ENCODE measurements at places on chromosomes 5 and 9.

DNA sequence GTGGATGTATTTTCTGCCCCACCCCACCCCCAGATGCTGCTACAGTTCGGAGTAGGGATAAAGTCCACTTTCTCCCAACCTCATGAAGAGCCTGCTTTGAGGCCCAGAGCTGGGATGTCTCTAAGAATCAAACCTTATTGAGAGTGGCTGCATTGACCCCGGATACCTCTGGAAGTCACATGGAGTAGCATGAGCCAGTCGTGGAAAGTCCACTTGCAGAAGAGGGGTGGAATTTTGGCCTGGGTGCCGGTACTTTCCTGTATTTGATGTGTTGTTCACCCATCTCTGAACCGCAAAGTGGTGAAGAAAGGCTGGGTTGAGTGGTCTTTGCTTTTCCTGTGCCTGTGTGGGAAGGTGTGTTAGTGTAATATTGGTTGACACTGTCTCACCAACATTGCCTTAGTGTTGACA is 3.7 kb downstream of the OTULIN start:
- no peak for DNase-seq

DNA sequence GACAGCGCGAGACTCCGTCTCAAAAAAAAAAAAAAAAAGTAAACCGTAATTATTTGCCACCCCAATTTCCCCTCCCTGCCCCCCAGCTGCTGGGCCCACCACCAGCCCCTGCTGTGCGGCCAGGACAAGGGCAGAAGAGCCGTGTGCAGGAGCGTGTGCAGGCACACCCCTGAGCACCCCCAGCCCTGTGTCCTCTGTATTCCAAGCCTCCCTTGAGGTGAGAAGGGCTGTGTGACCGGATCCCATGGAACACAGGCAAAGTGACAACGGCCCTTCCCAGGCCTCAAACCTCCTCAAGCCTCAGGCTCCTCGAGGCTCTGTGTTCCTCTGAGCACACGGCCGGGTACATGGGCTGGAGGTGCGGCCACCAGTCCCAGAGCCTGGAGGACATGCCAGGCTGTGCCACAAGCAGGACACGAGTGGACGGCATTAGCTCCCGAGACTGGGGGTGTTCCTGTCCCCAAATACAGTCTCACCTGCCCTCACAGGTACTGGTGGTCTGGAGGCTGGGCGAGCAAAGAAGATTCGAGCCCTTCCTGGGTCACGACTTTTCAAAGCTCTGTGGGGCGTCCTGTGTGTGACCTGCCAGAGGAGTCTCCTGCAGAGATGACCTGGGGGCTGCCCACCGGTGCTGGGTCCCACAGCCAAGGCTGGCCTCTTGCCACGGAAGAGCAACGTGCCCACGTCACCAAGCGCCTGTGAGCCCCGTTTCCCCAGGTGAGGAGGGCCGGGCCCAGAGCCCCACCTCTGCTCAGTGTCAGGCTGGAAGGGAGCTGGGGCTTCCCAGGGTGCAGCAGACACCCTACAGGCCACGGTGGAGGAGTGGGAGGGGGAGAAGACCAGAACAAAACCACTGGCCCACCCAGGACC is 47.1 kb upstream of the SIMC1 start:
- no peak for DNase-seq

GRCh38 chr5:168114444-168115017 is 176.9 kb upstream of the WWC1 start:
- peak; percentile 50 for DNase-seq

- no peak for DNase-seq
Measured at GRCh38 chr5:158874343-158874742, 225.4 kb downstream of the EBF1 start.

DNA sequence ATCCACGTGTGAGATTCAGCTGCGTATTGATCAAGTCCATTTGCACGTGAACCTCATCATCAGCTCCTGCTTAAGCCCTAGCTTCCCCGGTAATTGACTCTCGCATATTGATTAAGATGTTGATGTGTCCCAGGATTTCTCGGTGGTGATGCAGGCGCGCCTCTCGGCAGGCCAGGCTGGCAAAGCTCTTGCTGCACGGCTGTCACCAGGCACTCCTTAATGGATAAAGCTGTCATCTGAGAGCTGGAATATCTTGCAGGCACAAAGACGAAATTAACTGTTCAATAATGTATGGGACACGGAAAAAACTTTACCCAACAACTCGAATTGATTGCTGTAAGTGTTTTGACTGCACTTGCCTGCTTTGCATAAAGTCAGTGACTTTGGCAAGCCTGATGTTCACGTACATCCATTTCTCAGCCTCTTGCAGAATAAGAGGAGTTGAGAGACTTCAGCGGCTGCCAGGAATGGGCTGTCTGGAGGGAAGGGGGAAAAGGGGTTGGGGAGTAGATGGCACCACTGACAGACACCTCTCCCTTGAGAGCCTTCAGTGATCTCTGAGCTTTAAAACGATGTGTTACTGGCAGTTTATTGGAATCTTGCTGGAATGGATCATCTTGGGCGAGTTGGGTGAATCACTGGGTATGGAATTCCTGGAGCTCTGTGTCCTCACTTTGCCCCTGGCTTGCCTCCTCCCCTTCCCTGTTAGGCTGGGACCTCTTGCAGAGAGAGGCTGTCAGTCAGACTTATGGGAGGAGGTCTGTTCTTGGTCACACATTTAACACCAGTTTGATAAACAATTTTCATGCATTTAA is 650.3 kb downstream of the CCDC171 start:
- DNase-seq = peak; percentile 97

DNA sequence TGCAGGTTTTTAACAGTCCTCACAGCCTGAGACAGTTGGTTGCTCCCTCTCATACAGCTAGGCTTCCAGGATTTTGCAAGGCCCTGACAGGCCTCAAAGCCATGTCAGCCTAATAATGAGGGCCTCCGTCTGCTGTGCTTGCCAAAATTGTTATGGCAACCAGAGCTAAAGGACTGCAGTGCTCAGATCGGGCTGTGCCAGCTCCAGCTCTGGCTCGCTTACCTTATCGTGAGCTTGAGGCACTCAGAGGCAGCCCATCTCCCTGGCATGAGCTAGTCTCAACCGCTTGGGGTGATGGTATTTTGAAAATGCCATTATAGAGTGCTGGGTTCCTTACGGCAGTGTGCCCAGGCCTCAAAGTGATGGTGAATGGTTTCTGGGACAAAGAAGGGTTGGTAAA is 8.4 kb downstream of the MTAP start:
- no peak for DNase-seq

GRCh38 chr5:77841616-77842015 is 65.5 kb upstream of the TBCA start:
- no peak for DNase-seq

DNA sequence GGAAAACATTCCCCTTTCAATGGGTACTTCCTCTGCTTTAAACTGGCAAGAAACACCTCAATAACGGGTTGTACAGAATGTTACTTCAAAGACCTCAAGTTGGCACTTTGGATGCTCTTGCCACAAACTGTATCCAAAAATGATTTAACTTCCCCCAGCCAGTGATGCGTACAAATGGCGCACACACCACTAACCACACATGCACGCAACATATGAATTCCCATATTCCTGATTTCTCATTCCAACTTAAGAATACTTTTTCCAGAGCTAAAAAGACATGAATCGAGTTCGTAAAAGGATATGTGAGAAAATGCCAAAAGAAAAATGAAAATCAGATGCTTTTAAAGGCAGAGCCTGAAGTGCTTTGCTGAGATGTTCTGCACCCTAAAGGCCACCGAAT is 388.0 kb upstream of the PIK3R1 start:
- DNase-seq = peak; percentile 18

DNA sequence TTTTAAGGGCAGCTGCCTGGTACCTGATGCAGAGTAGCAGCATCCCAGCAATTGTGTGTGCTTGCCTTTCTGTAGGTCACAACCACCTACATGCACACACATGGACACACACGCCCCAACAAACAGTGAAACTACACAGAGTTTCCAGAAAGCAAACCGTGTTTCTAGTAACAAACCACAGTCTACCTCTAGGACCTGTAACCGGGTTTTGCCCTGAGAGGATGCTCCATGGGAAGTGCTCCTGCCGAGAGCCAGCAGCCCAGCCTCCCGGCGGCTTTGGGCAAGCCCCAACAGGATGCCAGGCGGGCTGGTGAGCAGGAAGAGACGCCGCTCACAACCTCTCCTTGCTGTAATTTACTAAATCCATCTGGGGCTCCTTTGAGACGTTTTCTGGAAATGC is 4.1 kb upstream of the TCF7 start:
- DNase-seq = no peak

- no peak for DNase-seq
Measured at GRCh38 chr5:157828944-157829639, 29.9 kb downstream of the CLINT1 start.

DNA sequence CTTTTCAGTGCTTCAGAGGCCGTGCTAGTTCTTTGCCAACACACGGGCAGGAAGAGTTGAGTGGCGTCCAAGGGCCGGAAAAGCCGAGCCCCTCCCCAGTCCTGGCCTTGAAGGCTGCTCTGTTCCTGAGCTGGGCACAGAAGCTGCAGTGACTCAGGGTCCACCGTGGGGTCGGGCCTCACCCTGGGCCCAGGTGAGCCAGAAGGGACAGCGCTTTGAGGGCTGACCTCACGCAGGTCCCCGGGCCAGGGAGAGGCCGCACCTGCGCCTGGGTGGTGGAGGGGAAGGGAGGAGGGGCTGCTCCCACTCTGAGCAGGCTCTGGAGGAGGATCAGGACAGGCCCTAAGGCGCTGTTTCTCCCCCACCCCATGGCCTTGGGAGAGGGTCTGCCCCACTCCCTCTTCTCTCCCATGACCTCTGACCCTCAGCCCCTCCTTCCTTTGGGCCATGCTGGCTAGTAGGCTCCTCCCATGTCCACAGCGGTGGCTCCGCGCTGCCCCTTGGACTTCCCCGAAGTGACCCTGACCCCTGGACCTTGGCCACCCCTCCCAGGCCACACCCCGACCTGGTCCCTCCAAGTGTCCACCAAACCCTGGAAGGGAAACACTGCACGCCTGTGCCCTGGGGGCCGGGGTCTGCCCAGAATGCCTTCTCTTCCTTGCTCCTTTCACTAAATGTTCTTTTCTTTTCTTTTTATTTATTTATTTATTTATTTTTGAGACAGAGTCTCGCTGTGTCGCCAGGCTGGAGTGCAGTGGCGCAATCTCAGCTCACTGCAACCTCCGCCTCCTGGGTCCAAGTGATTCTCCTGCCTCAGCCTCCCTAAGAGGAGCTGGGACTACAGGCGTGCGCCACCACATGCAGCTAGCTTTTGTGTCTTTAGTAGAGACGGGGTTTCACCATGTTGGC is 19.7 kb upstream of the SLC6A19 start:
- DNase-seq = no peak

GRCh38 chr5:119522841-119523240 is 70.5 kb downstream of the HSD17B4 start:
- no peak for DNase-seq

DNA sequence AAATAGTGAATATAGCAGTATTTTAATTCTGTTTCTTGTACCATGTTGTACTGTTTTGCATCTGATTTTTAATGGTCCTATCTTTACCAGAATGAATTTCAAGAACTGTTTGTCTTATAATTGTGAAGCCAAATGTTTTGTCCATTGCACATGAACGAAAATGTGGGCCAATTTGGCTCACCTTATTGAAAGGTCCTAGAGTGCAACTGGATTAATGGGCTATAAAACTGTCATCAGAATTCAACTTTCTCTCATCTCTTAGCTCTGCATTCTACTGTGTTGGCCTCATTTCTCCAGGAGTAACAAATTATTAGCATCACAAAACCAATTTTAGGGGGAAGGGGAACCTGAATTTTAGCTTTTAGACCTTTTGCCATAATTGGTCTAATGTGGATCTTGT is 179.4 kb upstream of the NUDT12 start:
- DNase-seq = peak; percentile 17

DNA sequence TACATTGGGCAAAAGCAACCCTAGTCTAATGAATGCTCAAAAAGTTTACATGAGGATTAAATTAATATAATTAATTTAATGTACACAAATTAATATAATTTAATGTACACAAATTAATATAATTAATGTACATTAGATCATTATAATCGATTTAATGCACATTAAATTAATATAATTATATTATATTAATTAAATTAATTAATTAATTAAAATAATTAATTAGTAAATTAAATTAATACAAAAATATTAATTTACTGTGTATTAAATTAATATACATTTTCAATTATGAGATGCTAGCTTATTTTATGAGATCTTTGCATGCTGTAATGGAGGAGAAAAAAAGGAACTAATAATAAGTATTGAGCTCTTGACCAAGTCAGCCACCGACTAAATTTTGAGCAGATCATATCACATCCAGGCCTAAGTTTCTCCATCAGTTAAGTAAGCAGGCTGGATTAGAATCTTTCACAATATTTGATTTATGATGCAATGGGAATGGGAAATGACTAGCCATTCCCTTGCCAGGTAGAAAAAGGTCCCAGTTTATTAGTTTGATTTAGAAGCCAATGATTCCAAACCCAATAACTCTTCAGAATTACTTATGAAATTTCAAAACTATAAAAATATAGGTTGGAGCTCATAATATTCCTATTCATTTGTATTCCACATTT is 533.4 kb upstream of the GRIA1 start:
- no peak for DNase-seq

DNA sequence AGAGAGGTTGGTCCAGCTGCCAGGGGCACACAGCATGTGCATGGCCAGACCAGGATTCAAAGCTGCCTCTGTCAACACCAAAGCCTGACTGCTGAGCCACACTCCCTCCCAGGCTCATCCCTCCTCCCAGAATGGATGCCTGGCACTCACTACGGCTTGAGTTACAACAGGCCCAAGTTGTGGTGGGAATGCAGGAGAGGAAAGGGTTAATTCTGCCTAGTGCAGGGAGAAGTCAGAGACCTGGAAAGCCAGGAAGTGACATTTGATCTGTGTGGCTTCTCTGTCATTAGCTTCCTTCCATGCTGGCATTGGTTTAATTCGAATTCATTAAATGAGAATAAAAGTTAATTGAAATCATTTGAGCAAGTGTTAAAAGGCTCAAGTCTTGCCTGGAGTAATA is 150.0 kb downstream of the NSG2 start:
- DNase-seq = no peak

- DNase-seq = no peak
Measured at GRCh38 chr9:12802093-12802492, 27.3 kb downstream of the LURAP1L start.

- no peak for DNase-seq
Measured at GRCh38 chr9:98780059-98780749, 16.2 kb downstream of the ANKS6 start.

Data from fibroblast of skin of abdomen (primary cell).